Muscle of arm (tissue), 14 donors: ENCODE measurements at places on chromosomes 6 and 20.

DNA sequence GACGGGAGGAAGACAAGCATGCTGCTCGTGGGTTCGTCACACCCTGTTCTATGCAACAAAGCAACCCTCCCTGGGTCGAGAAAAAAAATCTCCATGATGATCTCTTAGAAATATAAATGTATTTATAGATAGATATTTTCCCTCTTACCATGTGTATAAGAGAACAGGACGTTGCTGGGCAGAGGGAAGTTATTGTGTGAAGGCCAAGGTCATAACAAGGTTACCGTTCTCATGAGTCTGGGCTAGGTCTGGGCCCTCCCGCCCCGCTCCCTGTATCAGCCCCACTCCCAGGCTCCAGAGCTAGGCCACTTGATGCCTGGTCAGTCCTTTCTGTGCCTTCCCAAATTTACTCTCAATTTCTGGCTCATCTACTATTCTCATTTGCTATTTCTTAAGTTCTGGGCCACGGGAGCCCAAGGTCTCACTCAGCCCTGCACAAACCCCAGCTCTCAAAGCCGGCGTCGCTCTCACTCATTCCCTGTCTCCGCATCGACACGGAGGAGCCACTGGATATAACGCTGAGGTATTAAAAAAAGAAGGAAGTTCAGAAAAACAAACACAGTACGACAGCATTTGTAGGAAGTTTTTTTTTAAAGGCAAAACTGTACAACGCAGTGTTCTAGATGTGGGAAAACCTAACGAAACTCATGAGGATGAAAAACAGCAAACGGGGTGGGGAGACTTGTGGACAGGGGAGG is 96.8 kb downstream of the PSMG4 start:
- peak; percentile 43 for DNase-seq

DNA sequence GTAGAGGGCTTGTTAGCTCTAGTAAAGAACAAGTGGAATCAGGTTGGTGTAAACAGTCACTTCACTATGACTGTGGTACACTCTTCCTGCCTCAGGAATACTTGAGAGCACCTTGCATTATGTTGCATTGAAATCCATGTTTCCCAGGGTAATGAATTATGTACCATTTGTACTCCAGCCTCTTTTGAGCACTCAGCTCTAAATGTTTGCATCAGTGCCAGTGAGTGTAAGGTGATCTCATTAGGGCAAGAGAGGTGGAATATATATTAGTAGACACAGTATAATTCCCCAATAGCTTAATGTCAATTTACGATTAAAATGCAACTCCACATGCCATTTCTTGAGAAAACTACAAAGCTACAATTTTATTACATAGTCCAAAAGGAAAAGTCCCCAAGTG is 319.6 kb upstream of the POU3F2 start:
- no peak for DNase-seq

DNA sequence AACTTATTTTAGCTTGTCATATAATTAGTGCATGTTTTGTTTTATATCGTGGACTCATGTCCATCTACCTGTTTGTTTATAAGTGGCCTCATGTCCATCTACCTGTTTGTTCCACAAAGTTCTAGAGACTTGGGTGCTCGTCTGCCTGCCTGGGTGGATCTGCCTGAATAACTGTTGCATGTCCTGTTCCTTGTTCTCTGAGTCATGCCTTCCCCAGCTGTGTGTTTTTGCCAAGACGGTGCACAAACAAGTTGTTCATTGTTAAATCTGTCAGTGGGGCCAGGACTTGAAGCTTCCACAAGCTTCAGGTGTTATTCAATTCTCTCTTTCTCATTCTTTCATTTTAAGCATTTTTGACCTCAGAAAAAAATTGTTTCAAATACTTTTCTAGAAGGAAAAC is 358.0 kb upstream of the CITED2 start:
- no peak for DNase-seq

DNA sequence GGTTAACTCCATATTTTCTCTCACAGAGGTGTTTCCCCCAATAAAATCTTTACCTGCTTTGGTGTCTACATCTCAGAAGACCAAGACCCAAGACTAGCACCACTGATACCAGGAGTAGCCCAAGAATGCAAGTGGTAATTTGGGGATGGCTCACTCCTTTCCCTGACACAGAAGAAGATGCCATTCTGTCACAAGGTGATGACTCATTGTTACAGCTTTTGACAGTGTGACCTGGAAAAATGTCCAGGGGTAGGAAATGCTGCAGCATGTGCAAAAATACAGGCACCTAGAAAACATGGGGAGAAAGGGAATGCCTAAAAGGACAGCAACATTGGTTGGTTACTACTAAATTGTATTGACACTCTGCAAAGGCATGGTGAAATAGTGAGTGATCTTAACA is 254.0 kb upstream of the GJE1 start:
- no peak for DNase-seq

- no peak for DNase-seq
Measured at GRCh38 chr6:109373331-109373730, 8.9 kb downstream of the CD164 start.

DNA sequence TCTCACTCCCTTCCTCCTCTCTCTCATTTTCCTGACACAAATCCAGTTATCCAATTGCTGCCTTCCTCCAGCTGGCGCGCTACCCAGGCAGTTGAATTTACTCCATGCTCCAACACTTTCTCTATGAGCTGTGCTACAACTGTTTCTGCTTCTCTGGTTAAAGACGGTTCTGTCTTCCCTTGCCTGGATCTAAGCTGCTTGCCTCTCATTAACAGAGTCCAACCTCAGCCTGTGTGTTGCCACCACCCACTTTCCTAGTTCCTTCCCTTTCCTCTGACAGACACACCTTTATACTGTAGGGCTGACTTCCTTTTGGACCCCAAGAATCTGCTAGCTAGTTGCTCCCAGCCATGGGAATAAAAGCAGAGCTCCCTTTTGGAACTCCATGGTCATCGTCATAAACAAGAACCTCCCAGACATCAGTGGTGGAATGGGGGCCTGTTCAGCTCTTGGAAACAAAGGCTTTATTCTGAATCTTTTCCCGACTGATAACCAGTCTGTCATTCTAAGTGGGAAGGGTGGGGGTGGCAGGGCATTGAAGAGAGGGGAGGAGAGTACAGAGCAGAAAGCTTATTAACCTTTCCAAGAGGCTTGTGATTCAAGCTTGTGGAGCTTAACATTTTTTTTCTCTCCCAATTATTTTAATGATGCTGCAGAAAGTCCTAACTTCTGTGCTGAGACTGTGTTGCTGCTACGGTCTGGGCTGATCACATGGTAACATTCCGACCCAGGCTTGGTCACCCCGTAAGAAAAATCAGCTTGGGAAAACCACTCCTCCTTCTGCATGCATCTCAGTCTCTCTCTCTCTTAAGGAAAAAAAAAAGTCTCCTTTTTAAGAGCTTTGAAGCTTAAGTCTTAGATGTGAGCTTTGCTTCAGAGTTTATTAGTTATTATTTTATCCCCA is 31.3 kb upstream of the BMP2 start:
- DNase-seq: no peak

DNA sequence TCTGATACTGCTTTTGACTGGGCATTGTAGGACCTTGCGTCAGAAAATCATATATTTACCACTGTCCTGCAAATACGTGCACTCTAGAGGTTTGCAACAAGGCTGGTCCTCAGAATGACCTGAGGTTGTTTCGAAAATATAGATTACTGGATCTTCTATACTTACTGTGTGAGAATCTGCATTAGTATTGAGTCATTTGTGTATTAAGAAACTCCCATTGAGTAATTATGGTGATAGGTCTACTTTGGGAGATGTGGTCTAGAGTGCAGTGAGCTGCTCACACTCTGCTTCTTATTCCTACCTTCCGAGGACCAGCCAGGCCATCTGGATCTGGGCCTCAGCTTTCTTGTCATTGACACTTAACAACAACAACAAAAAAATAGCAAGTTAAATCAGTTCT is 9.6 kb downstream of the KLHL32 start:
- DNase-seq: no peak

GRCh38 chr6:131819572-131820124 is 11.8 kb downstream of the ENPP1 start:
- peak; percentile 19 for DNase-seq

DNA sequence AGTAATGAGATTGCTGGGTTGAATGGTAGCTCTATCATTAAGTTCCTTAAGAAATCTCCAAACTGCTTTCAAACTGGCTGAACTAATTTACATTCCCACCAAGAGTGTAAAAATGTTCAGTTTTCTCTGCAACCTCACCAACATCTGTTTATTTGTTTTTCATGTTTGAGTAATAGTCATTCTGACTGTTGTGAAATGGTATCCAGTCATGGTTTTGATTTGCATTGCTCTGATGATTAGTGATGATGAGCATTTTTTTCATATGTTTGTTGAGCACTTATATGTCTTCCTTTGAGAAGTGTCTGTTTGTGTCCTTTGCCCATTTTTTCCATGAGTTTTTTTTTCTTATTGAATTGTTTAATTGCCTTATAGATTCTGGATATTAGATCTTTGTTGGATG is 24.9 kb downstream of the DEFB125 start:
- no peak for DNase-seq

- DNase-seq: no peak
Measured at GRCh38 chr6:54002116-54002515, 109.1 kb upstream of the MLIP start.

- no peak for DNase-seq
Measured at GRCh38 chr6:100886076-100886475, 4.9 kb upstream of the ASCC3 start.

- DNase-seq: no peak
Measured at GRCh38 chr20:25741088-25741487, 44.4 kb upstream of the ZNF337 start.

- no peak for DNase-seq
Measured at GRCh38 chr20:11719153-11719552, 198.5 kb upstream of the BTBD3 start.

DNA sequence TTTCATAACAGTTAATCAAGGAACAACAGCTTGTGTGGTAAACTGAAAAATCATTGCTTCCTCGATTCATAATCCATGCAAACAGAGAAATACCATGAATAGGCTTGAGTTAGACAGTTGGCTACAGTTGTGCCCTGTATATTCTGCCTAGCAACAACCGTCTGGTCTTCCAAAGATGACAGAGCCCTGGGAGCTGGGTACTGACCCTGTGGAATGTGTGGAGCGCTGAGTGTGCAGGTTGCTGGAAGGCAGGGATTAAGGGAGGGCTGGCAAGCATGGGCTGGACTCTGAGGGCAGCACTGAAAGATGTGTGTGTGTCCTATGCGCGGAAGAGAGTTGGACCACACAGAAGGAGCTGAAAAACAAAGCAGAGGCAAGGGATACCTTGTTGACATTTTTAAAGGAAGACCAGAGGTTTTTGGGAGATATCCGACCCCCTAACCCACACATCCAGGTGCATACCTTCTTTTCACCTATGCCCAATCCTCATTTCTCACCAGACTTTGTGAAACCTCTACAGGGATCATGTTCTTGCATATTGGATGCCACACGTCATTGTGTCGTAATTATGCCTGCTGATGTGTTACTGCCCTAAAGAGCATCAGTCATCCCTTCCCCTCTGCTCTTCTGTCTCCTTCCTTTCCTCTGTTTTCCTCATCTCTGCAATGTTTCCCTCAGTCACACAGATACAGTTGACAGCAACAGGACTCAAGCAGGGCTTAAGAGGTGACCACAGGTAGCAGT is 58.2 kb upstream of the VGLL2 start:
- DNase-seq: peak; percentile 18

- DNase-seq: no peak
Measured at GRCh38 chr6:79640146-79641111, 9.3 kb downstream of the SH3BGRL2 start.

GRCh38 chr6:46949632-46950280 is 28.0 kb upstream of the ADGRF5 start:
- DNase-seq: no peak

DNA sequence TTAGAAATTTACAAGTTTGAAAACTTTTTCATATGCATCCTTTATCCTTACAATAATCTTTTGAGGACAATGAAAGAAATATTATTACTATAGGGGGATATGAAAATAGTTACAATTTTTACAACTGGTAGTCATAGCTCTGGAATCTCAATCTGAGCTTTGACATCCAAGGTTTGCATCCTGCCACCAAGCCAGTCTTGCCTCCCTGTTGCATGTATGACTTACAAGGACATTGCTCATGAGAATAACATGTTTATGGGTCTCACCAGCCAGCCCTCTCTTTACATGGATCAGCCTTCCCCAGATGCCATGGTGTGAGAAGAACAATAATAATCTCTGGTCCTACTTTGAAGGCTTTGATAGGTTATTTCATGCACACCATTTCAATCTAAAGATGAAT is 67.5 kb downstream of the THEMIS start:
- DNase-seq: no peak

- DNase-seq: no peak
Measured at GRCh38 chr6:28182255-28182654, 40.6 kb downstream of the ZKSCAN8 start.
